ENCODE measurements at places on chromosomes 6 and 20.

- DNase-seq, result no peak
Measured at GRCh38 chr6:157725836-157726235, 97.2 kb upstream of the SNX9 start.

DNA sequence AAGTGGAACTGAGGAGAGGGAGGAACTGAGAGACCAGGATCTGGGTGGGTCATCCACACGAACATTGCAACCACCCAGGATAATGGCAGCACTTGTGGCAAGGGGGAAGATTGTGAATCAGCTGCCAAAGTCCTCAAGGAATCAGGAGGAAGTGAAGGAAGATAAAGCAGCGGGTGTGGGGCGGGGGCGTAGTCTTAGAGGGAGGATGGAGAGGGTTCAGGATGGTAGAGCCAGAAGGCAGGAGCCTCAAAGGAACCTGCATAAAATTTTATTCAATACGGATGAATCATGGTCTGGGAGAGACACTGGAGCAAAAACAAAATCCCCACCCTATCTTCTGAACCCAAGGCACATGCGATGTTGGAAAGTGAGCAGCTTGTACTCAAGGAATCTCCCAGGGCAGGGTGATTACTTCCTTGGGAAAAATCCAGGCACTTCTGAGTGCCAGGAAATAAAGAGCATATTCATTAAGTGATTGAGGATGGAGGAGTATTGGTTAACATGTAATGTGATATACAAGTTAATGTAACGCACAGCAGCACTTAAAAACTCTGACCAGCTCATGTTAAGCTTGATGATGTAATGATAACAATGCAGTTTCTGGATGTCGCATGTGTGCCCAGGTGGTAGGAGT is 82.0 kb upstream of the B3GAT2 start:
- peak; percentile 32 for DNase-seq

GRCh38 chr6:85473748-85474147 is 23.9 kb downstream of the NT5E start:
- DNase-seq, result no peak

DNA sequence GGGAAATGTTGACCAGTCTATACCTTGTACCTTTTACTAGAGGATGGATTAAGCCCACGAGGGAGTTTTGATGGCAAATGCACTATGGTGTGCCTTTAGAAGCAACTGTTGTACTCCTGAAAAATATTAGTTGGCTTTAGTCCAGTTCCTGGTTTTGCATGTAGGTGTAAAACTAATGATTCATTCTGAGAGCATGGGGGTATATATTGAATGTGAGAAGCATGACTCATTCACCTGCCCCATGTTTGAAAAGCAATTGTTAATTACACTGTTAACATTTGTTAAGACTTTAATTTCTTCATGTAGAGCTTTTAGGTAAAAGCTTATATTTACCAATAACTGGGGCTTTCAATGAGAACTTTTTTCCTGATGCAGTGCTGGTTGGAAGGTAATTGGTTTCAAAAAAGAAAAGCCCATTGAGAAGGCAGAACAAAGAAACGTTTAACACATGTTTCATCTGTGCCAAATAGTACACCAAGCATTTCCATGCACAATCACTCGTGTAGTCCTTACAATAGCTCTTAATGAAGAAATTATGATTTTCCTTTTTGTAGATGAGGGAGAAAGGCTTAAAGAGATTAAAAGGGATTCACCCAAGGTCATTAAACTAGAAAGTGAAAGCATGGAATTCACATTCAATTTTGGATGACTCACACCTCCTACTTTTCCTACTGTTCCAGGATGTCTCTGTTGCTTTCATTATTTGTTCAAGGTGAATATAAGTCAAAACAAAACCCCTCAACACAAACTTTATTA is 134.1 kb downstream of the CCDC170 start:
- no peak for DNase-seq

DNA sequence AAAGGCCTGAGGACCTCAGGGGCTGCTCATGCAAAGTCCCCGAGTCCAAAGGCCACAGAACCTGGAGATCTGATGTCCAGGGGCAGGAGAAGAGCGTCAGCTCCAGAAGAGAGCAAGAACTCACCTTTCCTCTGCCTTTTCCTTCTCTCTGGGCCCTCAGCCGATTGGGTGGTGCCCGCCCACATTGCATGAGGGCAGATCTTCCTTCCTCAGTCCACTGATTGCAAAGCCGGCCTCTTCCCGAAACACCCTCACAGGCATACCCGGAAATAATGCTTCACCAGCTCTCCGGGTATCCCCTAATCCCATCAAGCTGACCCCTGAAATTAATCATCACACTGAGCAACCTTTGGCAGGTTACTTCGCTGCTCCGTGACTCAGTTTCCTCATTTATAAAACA is 33.4 kb downstream of the SPDEF start:
- no peak for DNase-seq

- DNase-seq, result no peak
Measured at GRCh38 chr20:44637522-44638372, 13.8 kb downstream of the ADA start.

GRCh38 chr20:44759595-44759994 is 13.9 kb downstream of the KCNK15 start:
- DNase-seq, result no peak

GRCh38 chr20:32784369-32785080 is 22.3 kb downstream of the DNMT3B start:
- DNase-seq, result no peak

DNA sequence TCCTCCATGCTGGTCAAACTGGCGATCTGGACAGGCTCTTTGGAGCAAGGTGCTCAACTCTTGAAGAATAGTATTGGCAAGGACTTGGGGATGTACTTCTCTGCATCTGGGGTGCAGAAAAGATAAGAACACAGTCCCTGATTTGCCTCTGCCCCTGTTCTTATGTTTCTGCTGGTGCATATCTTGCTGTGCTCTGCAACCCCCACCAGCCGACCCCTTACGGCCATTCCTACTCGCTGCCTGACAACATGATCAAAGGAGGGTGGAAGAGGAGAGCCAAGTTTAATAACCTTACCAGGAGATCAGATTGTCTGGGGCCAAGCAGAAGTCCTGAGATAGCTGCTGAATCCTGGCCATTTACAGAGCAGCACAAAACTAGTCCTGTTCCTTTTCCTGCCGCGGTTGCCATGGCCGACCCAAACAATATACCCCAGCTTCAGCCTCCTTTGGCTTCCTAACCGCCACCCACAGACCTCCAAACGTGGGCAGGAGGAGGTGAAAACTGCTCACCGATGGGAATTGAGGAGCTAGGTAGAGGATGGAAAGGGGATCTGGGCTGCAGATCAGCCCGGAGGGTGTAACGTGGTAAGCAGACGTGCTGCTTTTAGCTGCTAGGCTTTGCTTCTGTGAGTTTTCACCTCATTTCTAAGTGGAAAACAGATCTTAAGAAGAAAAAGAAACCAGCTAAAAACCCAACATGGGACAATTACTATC is 60.9 kb downstream of the ATXN1 start:
- DNase-seq, result no peak

- no peak for DNase-seq
Measured at GRCh38 chr20:51126337-51126736, 103.4 kb upstream of the KCNG1 start.

Data from HEK293T (cell line).